ENCODE measurements at places on chromosomes 11 and 22.

- no peak overlapping the region for H3K4me3 ChIP-seq
- no peak overlapping the region for H3K27ac ChIP-seq
- no peaks in the 10 kb centered on the region for H3K36me3 ChIP-seq
- peaks cover 9% of the 10 kb centered on the region for H3K4me1 ChIP-seq
- DNase-seq = no peak
Observed at GRCh38 chr11:14018441-14018840, 55.9 kb downstream of the SPON1 start.

DNA sequence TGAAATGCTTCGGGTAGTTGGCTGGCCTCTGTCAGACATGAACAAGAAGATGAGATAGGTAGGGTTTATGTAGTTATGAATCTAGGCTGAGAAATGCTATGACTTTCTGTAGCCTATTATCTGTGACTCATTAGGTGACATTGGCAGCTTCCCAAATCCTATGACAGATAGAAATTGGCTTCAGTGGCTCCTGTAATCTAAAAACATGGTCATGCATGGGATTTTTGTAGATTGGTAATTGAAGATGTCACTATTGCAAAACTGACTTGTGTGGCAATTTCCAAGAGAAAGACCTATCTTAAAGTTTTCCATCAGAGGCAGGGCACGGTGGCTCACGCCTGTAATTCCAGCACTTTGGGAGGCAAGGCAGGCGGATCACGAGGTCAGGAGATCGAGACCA is 29.4 kb upstream of the GRIK4 start:
- DNase-seq = peak; percentile 82
- no peaks in the 10 kb centered on the region for H3K27me3 ChIP-seq
- peaks cover 6% of the 10 kb centered on the region for H3K4me1 ChIP-seq
- H3K4me3 ChIP-seq = no peak overlapping the region
- peak overlapping the region; percentile 81 for H3K27ac ChIP-seq

DNA sequence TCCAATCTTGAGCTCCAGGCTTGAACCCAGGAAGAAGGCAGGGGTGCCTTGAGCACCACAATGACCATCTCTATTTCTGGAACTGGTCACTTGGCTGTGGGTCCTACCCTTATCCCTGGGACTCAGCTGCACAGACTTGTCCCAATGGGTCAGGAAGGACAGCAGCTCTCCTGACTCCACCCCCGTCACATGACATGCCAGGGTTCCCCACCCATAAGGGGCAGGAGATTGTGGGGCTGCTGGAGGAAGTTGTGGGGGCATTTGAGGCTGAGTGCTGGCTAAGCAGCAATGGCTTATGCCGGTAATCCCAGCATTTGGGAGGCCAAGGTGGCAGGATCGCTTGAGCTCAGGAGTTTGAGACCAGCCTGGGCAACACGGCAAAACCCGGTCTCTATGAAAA is 56.2 kb downstream of the NFAM1 start:
- H3K27me3 ChIP-seq = no peaks in the 10 kb centered on the region
- H3K36me3 ChIP-seq = no peaks in the 10 kb centered on the region
- no peak for DNase-seq
- no peak overlapping the region for H3K4me3 ChIP-seq
- no peak overlapping the region for H3K27ac ChIP-seq

DNA sequence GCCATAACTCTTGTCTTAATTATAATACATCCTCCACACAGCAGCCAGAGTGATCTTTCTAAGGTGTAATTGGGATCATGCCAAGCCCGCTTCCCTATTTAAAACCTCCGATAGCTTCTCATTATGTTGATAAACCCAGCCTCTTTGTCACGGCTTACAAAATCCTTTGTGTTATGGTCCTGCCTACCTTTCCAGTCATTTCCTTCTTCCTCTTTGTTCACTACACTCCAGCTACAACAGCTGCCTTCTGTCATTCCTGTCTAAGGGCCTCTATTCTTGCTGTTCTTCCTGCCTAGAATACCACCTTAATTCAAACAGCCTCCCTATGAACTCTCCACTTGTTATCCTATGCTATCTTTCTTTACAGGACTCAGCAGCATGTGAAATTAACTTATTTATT is 70.6 kb upstream of the CAPRIN1 start:
- no peak overlapping the region for H3K4me3 ChIP-seq
- H3K27ac ChIP-seq = no peak overlapping the region
- no peak for DNase-seq
- H3K36me3 ChIP-seq = no peaks in the 10 kb centered on the region
- H3K27me3 ChIP-seq = no peaks in the 10 kb centered on the region

DNA sequence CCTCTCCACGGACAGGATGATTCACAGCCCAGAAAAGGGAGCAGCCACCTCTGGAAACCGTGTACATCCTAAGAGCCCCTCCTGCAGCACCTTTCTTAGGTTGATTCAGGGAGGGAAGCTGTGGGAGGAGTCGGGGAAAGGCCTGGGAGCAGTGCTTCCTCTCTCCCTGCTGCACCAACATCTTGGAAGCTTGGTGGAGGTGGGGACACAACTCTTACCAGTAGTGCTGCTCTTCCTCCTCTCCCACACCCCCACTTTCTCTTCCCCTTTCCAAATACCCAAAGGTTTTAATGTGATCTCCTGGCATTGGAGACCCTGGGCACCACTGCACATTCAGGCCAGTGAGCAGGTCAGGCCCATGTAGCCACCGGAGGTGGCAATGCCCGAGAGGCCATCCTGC is 46.4 kb upstream of the HORMAD2 start:
- H3K27me3 ChIP-seq = no peaks in the 10 kb centered on the region
- H3K4me1 ChIP-seq = peaks cover 4% of the 10 kb centered on the region
- no peaks in the 10 kb centered on the region for H3K36me3 ChIP-seq
- H3K27ac ChIP-seq = no peak overlapping the region
- no peak for DNase-seq
- no peak overlapping the region for H3K4me3 ChIP-seq

- no peaks in the 10 kb centered on the region for H3K27me3 ChIP-seq
- H3K27ac ChIP-seq = no peak overlapping the region
- no peak overlapping the region for H3K4me3 ChIP-seq
- DNase-seq = no peak
Observed at GRCh38 chr11:126591966-126592489, 236.5 kb downstream of the ST3GAL4 start.

DNA sequence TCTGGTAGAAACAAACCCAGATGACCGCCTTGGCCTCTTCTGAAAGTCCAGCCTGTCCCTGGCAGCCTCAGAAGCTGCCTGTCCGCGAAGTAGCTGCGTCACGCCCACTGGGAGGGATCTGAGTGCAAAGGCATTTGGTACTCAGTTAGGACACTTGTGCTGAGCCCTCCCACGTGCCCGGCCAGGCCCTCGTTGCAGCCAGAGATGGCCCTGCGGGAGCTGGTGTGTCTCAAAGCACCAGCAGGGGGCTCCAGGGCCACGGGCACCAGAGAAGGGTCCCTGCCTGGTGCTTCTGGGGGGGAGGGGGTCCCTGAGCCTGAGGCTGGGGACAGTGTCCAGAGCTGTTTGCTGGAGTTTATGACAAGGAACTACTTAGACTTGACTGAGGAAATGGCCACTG is 5.8 kb downstream of the SELENOO start:
- no peak overlapping the region for H3K27ac ChIP-seq
- H3K4me3 ChIP-seq = no peak overlapping the region
- peak; percentile 27 for DNase-seq
- no peaks in the 10 kb centered on the region for H3K27me3 ChIP-seq

- H3K4me3 ChIP-seq = no peak overlapping the region
- no peaks in the 10 kb centered on the region for H3K4me1 ChIP-seq
- no peaks in the 10 kb centered on the region for H3K27me3 ChIP-seq
- H3K36me3 ChIP-seq = no peaks in the 10 kb centered on the region
- H3K27ac ChIP-seq = no peak overlapping the region
- no peak for DNase-seq
Observed at GRCh38 chr11:128279866-128280265, 307.5 kb downstream of the ETS1 start.

DNA sequence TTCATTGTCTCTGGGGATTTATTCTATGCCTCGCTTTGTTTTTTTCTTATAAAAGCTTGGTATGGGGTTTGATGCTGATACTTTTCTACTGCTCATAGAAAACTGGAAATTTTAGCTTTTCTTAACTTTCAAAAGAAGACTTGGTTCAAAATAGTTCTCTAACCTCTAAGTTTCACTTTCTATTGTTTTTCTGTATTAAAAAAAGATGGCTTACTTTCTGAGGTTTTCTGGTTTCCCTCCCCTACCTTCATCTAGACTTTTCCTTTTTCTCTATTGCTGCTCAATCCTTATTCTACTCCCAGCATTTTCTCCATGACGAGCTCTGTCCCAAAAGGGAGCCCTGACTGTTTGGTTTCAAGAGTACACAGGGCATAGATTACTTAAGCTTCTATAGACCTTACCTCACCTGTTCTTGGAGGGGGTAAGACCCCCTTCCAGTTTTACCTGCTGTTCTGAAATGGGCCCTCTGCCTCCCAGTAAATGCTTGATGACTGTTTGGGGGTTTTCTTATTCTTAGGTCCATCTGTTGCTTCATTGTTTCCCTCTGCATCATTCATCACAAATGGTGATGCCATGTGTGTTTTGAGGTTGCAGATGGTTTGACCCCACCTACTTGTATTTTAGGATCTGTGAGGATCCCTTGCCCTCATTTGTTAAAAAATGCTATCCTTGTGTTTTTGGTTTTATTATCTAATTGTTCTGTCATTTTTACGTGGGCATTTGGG is 29.5 kb downstream of the DNHD1 start:
- no peak overlapping the region for H3K27ac ChIP-seq
- no peaks in the 10 kb centered on the region for H3K4me1 ChIP-seq
- no peaks in the 10 kb centered on the region for H3K36me3 ChIP-seq
- no peak overlapping the region for H3K4me3 ChIP-seq
- no peak for DNase-seq

DNA sequence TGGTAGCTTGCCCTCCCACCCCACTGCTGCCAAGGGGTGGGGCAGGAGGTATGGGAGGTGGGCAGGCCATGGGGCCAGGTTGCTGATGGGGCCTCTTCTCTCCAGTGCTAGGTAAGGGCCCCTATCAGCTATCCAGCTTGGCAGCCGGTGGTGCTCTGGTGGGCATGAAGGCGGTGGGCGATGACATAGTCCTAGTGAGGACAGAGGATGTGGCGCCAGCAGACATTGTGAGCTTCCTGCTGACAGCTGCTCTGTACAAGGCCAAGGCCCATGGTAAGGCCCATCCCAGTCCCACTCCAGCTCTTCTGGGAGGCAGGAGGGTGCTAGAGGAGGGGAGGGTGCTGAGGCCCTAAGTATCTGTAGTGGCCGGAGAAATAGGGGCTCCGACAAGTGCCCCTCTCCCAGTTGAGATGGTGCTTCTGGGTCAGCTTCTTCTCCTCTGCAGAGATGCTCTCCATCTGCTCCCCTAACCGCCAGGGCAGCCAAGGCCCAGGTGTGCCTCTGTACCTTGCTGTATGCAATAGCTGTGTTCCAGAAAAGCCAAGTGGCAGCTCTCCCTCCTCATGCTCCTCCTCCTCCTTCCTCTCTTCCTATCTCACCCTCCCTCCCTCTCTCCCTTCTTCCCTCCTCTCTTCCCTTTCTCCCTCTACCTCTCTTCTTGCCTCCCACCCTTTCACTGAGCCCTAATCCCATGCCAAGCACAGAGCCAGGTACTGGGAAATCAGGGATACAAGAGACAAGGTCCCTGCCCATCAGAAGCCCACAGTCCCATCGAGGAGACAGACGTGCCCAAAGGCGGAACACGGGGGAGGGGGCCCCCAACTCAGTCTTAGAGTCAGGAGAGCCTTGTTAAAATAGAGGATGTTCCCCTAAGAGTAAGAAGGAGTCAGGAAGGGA is 55.3 kb downstream of the OTOG start:
- no peaks in the 10 kb centered on the region for H3K4me1 ChIP-seq
- no peak for DNase-seq
- no peaks in the 10 kb centered on the region for H3K27me3 ChIP-seq
- H3K36me3 ChIP-seq = no peaks in the 10 kb centered on the region
- H3K4me3 ChIP-seq = no peak overlapping the region
- H3K27ac ChIP-seq = no peak overlapping the region

DNA sequence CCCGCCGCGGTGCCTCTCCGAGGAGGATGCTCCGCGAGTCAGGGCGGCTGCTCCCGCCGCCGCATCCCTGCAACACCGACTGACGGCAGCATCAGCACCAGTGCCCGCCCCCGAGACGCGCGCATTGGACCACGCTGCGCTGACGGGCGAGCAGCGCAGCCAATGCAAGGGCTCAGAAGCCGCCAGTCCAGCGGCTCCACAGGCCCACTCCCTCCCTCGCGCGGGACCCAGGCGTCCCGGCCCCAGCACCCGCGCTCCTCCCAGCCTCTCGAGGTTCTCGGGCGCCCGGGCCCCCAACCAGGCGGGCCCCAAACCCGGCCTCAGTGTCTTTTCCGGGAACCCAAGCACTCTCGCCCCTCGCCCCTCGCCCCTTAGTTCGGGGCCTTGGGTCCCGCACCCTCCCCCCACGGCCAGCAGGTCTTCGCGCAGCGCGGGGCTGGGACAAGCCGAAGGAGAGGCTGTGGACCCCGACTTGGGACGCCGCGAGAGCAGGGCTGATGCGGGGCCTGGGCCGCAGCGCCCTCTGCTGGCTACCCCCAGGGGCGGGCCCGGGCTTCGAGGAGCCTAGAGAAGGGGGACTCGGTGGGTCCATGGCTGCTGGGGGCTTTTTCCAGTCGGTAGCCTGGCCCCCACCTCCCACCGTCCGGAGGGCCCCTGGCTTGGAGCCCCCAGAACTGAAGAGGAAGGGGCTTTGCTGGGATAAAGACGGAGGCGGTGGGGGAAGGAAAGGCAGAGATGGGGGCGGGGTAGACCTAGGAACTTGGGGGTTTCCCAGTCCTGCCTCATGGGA is at the start of gene NRXN2:
Gene NRXN2 (minus strand): TSS at position 81 of the 790 bp plus-strand sequence. CDS start 9,498 bp downstream, outside the sequence.
- no peak within 1 kb of the TSS for H3K4me3 ChIP-seq
- peaks cover 6% of the 10 kb centered on the region for H3K4me1 ChIP-seq
- DNase-seq = peak; percentile 79
- H3K27me3 ChIP-seq = peaks cover under 1% of the 10 kb centered on the region
- H3K27ac ChIP-seq = no peak within 1 kb of the TSS
- no peaks in the 10 kb centered on the region for H3K36me3 ChIP-seq

GRCh38 chr11:10225553-10225952 is 68.5 kb downstream of the SBF2 start:
- H3K27me3 ChIP-seq = no peaks in the 10 kb centered on the region
- no peak overlapping the region for H3K4me3 ChIP-seq
- H3K4me1 ChIP-seq = peaks cover 13% of the 10 kb centered on the region
- H3K27ac ChIP-seq = no peak overlapping the region
- no peaks in the 10 kb centered on the region for H3K36me3 ChIP-seq
